Activated T-helper 2 cell treated with anti-CD3 and anti-CD28 coated beads, Interferon-gamma antibody, Interleukin-2, Interleukin-4, amounts not matched to agents 10 μg/mL and 5 μg/mL and 100 μg/mL, durations not matched to agents 14 hours and 24 hours and 36 hours (primary cell): ENCODE measurements at places on chromosomes 5 and 9. TPM values are rescaled to one million over a fixed set of nuclear protein-coding genes. Genes with fewer than 3 reads are reported as not detected.

CACNA1B gene
- total RNA-seq = 0.02 TPM in 1 of 2 replicates, not detected in the other

SPATA31E1 gene
- total RNA-seq = not detected in 2 replicates

GPR151 gene
- total RNA-seq = not detected in 2 replicates

ST8SIA4 gene
- 79.1 and 82.3 TPM in 2 replicates for total RNA-seq

ORM2 gene
- not detected in 2 replicates for total RNA-seq

CTXN3 gene
- total RNA-seq = not detected in 2 replicates

INSL6 gene
- total RNA-seq = not detected in 2 replicates

TMEM215 gene
- not detected in 2 replicates for total RNA-seq

NMUR2 gene
- total RNA-seq = not detected in 2 replicates

TCOF1 gene
- 95.8 and 98.2 TPM in 2 replicates for total RNA-seq

IFNA2 gene
- not detected in 2 replicates for total RNA-seq

IL3 gene
- total RNA-seq = 140 and 142 TPM in 2 replicates

OTP gene
- not detected in 2 replicates for total RNA-seq

GKAP1 gene
- total RNA-seq = 2.7 and 2.8 TPM in 2 replicates

HAVCR1 gene
- total RNA-seq = 0.64 and 1.2 TPM in 2 replicates

MELK gene
- 56.3 and 57.9 TPM in 2 replicates for total RNA-seq

SPINK13 gene
- total RNA-seq = not detected in 2 replicates

SPINK4 gene
- total RNA-seq = not detected in 2 replicates

FUT7 gene
- 0.21 TPM in 1 of 2 replicates, not detected in the other for total RNA-seq

EDIL3 gene
- total RNA-seq = not detected in 2 replicates

TNFSF15 gene
- total RNA-seq = 0.25 and 0.28 TPM in 2 replicates

PCDHB10 gene
- not detected in 2 replicates for total RNA-seq

TOMM5 gene
- total RNA-seq = 153 and 155 TPM in 2 replicates

FBLL1 gene
- not detected in 2 replicates for total RNA-seq

MAPK9 gene
- 43.1 and 44.3 TPM in 2 replicates for total RNA-seq

PPP2R2B gene
- 0.34 TPM in 1 of 2 replicates, not detected in the other for total RNA-seq

PCDHAC2 gene
- total RNA-seq = not detected in 2 replicates

IFNK gene
- total RNA-seq = not detected in 2 replicates

PDE8B gene
- total RNA-seq = 0.05 TPM in 1 of 2 replicates, not detected in the other

SH3TC2 gene
- total RNA-seq = not detected in 2 replicates

FAM81B gene
- total RNA-seq = not detected in 2 replicates

SV2C gene
- 0.05 and 0.32 TPM in 2 replicates for total RNA-seq

SOX30 gene
- 0.11 TPM in 2 replicates for total RNA-seq

PTGER4 gene
- 30.4 and 33.7 TPM in 2 replicates for total RNA-seq

G3BP1 gene
- total RNA-seq = 296 and 312 TPM in 2 replicates
